ENCODE measurements at places on chromosomes 11 and 22. TPM values are rescaled to one million over a fixed set of nuclear protein-coding genes. Genes with fewer than 3 reads are reported as not detected.

Gene IGSF22
- 2.1 TPM for total RNA-seq

GRCh38 chr11:83725728-83726127, 439.6 kb upstream of the CCDC90B start:
- no peak overlapping the region for H3K4me3 ChIP-seq
- no peak for DNase-seq
- H3K4me1 ChIP-seq = no peaks in the 10 kb centered on the region

DNA sequence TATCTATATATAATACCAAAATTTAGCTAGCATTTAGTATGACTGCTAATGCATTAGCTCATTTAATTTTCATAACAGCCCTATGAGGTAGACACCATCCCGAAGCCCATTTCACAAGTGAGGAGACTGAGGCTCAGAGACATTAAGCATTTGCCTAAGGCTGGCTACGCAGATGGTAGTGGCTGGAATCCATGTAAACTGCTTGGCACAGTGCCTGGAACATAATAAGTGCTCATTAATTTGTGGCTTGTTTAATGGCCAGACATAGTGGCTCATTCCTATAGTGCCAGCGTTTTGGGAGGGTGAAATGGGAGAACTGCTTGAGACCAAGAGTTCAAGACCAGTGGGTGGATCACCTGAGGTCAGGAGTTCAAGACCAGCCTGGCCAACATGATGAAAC, 17.8 kb upstream of the TP53I11 start:
- no peak for DNase-seq
- H3K4me1 ChIP-seq = no peaks in the 10 kb centered on the region
- H3K36me3 ChIP-seq = no peaks in the 10 kb centered on the region
- H3K27ac ChIP-seq = no peak overlapping the region
- no peak overlapping the region for H3K4me3 ChIP-seq

DNA sequence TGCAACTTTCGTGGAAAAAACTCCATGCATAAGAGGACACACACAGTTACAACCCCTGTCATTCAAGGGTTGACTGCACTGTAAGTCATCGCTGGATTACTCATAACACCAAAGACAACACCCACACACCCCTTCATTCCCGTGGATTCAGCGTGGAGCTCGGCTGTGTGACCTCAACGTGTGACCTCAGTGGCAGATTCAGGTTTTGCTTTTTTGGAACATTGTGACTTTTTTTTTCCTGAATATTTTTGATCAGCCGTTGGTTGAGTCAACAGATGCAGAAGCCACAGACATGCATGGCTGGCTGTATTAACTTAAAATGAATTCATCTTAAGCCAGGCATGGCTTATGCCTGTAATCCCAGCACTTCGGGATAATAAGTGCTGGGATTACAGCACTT, 19.7 kb upstream of the MUC5AC start:
- H3K27ac ChIP-seq = no peak overlapping the region
- no peak for DNase-seq
- H3K36me3 ChIP-seq = no peaks in the 10 kb centered on the region
- no peak overlapping the region for H3K4me3 ChIP-seq
- no peaks in the 10 kb centered on the region for H3K4me1 ChIP-seq
- H3K27me3 ChIP-seq = no peaks in the 10 kb centered on the region

Gene TMEM135
- total RNA-seq = 13.5 TPM

DNA sequence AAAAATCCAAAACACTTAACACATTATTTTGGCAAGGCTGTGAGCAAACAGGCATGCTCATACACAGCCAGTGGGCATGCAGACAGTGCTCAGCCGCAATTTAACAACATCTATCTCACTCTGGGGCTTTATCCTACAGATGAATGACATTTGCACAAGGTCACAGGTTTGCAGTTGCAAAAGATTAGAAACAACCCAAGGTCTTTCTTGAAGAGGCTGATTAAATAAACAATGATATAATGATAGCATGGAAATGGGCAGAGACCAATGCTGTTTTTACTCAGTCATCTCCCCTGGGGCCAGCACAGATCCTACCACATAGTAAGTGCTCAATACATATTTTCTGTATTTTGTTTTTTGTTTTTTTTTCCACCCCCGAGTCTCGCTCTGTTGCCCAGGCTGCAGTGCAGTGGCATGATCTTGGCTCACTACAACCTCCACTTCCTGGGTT, 9.4 kb downstream of the A4GALT start:
- H3K27ac ChIP-seq = no peak overlapping the region
- H3K36me3 ChIP-seq = no peaks in the 10 kb centered on the region
- no peak for DNase-seq
- H3K4me1 ChIP-seq = no peaks in the 10 kb centered on the region

Gene GGTLC2
- total RNA-seq = not detected

- DNase-seq = no peak
- H3K4me1 ChIP-seq = no peaks in the 10 kb centered on the region
- no peak overlapping the region for H3K4me3 ChIP-seq
- no peaks in the 10 kb centered on the region for H3K36me3 ChIP-seq
- no peaks in the 10 kb centered on the region for H3K27me3 ChIP-seq
- no peak overlapping the region for H3K27ac ChIP-seq
These were observed 34.0 kb upstream of the TRPC6 start for GRCh38 chr11:101617735-101618332.

- peaks cover 46% of the 10 kb centered on the region for H3K4me1 ChIP-seq
- H3K27ac ChIP-seq = peak overlapping the region; percentile 89
- no peaks in the 10 kb centered on the region for H3K27me3 ChIP-seq
- H3K36me3 ChIP-seq = peaks cover 17% of the 10 kb centered on the region
- DNase-seq = no peak
These were observed 1.3 kb downstream of the CSKMT start for GRCh38 chr11:62666259-62666926.

Gene OR2D2
- total RNA-seq = not detected

Gene FOLR1
- not detected for total RNA-seq

All from CD4-positive, CD25-positive, alpha-beta regulatory T cell (primary cell).